ENCODE measurements at places on chromosomes 1 and 21. TPM values are rescaled to one million over a fixed set of nuclear protein-coding genes. Genes with fewer than 3 reads are reported as not detected.

- DNase-seq = no peak
Measured at GRCh38 chr1:165060285-165060793, 296.2 kb downstream of the LMX1A start.

DNA sequence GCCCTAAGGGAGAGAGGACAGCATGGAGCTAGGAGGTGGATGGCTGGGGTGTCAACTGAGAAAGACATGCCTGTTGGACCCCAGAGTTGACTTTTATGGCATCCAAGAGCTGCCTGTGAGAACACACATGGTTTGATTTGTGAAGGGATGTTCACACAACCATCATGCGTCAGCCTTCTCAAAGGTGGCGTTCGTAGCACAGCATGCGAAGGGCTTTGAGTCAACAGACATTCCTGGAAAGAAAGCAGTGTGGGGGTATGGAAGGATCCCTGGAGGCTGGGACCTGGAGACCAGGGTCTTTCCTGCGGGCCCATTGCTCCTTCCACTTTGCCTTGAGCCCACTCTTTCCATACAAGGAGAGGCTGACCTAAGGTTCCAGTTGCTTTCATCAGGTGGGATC, 6.4 kb upstream of the WNT3A start:
- DNase-seq = no peak

- DNase-seq = no peak
Measured at GRCh38 chr1:219223496-219223895, 49.8 kb downstream of the LYPLAL1 start.

- no peak for DNase-seq
Measured at GRCh38 chr1:83028467-83028866, 970.5 kb downstream of the TTLL7 start.

- no peak for DNase-seq
Measured at GRCh38 chr1:40423951-40424618, 26.2 kb upstream of the ZFP69B start.

DNA sequence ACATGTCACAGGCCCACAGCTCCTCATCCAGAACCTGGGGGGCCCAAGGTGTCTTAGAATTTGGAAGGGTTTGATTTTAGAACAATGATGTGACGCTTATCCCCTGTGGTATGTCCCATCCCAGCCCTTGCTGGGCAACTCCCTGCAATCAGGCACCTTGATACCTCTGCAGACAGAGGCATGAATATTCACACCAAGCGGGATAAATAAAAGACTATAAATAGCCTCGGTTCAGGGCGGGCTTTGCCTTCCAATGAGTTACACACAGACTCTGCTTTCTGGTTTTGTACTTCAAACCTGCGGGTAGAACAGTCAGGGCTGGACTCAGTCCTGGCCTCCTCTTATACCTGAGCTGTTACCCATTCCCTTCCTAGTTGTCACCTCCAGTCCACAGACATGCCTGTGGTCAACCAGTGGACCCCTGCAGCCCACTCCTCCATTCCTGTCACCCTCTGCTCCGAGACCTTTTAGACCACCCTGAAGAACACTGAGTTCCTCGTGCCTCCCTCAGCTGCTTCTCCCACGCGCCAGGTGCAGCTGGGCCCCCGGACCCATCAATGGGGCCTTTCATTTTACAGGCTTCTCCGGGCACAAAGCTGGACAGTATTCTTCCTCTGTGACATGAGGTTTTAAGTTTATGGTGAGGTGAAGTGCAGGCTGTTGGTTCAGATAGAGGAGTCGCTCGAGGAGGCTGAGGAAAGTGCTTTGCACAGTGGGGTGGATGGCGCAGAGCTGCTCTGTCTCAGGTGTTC, 120.1 kb upstream of the TNR start:
- no peak for DNase-seq

DNA sequence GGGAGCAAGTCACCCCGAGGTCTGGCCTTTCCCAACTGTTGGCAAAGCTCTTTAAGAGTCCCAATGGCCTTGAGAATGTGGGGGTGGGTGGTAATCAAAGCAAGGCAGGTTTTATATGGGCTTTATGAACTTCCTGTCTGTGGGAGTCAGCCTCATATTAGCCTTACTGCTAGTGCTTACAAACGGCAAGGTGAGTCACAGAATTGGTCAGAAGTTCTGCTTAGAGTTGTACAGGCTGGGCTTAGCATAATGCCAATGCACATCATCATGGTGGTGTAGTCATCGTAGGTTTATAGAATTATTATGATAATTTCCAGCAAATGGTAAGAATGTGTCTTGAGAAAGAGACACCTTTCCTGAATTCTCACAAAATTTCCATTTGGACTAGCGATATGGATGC, 192.7 kb upstream of the KIAA0040 start:
- DNase-seq = no peak

DNA sequence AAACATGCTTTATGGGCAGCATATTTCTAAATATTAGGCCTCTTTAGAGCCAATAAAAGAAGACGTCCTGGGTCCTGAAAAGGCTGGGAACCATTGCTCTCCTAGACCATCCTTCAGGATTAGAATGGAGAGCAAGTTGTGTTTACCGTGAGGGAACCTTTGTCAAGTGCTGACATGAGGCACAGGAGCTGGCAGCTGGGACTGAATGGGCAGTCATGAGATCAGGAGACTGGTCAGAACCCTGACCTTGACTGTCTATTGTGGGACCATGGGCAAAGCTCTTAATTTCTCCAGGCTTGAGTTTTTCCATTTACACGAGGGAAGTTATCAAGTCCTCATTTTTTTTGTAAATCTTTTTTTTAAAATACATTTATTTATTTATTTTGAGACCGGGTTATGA, 5.2 kb downstream of the PFKFB2 start:
- no peak for DNase-seq

DNA sequence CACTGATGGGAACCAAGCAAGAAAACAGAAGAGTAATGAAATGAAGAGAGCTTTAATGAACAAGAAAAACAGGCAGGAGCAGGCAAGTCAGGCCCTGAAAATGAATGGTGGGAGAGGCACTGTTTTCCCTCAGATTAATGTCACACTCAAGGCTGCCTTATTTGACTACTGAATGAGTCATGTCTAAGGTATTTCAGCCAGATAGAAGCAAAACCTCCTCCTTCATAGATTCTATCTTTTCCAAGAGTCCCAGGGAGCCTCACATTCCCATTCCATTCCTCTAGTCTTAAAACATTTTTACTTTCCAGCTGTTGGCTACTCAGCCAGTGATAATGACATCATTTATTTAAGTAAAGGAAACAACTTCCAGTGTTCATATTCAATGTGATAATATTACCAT, 228.4 kb upstream of the NRIP1 start:
- DNase-seq = no peak

DNA sequence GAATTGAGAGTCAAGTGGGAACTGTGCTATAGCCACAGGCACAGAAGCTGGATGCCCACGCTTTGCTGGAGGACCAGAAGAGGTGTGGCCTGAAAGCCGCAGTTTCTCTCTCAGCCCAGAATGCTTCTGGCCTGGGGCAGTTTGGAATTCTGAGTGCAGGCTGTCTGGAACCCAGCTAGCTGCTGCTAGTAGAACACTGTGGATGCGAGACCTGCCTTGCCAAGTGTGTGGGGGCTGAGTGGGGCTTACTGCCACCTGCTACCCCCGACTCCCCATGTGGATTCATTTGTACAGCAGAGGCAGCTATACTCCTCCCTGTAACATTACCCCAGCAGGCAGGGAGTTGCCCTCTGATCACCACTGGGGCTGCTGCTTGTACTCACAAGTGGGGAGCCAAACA, 12.2 kb downstream of the ADAMTS1 start:
- DNase-seq = no peak

The IL10 gene
- total RNA-seq = 1.8 TPM

The CELA3B gene
- total RNA-seq = 0.09 TPM

The WNT3A gene
- not detected for total RNA-seq

The PIGP gene
- total RNA-seq = 24.4 TPM

The TTC22 gene
- 3.0 TPM for total RNA-seq

The KCNC4 gene
- total RNA-seq = 3.0 TPM

The AMY1A gene
- 0.05 TPM for total RNA-seq

The ELF3 gene
- total RNA-seq = 2.3 TPM

The TRIM63 gene
- 0.09 TPM for total RNA-seq
